ENCODE measurements at places on chromosomes 12 and 14.

- DNase-seq: peak; percentile 54
Measured at GRCh38 chr12:89873745-89874144, 165.1 kb upstream of the ATP2B1 start.

DNA sequence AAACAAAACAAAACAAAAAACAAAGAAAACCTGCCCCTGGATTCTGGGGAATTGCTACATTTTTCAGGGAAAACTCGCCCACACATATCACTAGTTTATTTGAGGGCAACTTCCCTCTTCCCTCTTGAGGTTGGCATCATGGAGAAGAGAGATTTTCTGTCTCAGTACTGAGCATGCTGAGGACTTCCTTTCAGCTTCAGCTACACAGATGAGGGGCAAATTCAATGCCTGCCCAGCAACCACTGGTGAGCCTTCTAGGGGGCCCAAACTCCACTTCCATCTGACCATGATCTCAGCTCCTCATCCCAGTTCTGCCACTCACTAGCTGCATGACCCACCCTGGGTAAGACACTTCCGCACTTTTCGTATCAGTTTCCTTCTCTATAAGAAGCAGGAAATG, 63.1 kb upstream of the SCN8A start:
- no peak for DNase-seq

DNA sequence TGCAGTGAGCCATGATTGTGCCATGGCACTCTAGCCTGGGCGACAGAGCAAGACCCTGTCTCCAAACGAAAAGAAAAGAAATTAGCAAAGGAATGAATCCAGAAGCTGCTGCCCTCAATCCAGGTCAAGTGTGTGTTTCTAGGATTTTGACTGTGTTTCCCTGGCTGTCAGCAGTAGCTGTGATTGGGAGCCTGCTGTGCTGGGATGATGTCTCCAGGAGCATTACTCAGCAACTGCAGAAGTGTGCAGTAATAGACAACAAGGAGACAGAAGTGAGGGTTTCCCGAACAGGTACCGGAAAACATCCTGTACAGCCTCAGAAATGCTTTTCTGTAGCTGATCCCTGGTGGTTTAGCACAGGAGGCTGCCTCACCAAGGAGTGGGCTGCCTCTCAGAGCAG, 492.5 kb downstream of the FUT8 start:
- DNase-seq: no peak

DNA sequence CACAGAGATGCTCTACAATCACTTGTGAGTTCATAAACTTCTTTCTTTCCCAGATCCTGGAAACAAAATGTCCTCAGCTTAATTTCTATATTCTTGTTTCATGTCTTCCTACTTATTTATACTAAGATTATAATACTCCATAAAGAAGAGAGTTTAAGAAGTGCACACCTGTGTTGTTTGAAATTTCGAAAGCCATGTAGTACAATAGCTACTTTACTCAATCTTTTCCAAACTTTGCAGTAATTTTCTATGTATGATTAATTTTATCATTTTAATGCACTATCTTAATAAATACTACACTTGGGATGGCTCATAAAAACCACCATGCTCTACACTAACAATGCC, 300 bp upstream of the TTC5 start:
- DNase-seq: no peak

DNA sequence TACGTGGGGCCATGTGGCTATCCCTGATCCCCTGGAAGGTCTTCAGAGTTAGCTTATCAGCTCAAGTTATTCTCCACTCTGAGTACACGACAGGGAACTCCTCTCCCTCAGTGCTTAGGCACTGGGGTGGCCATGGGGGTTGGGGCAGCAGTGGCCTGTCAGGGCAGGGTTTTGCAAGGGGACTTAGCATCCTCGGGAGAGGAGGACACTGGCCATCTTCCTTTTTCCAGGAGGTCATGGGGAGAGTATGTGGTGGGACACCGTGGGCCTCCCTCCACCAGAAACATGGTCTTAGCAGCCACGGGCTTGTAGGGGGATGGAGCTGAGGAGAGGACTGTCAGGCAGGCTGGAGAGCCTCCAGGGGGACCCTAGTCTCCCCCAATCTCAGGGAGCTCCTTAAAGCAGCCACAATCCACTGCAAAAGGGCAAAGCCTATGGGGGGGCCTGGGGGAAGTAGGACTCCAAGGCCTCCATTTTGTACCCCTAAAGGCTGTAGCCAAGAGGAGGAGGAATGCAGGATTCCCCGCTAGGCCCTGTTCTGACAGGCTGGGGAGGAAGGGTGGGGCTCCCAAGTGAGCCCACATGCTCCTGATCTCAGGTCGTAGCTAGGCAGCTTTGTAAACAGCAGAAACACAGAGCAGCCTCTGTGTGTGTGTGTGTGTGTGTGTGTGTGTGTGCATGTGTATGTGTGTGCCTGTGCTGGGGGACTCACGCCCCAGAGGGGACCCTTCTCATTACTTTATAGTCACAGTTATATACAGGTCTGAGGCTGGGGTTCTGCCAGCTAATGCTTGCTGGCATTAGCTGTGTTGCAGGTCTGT, 36.6 kb downstream of the KRT80 start:
- no peak for DNase-seq

DNA sequence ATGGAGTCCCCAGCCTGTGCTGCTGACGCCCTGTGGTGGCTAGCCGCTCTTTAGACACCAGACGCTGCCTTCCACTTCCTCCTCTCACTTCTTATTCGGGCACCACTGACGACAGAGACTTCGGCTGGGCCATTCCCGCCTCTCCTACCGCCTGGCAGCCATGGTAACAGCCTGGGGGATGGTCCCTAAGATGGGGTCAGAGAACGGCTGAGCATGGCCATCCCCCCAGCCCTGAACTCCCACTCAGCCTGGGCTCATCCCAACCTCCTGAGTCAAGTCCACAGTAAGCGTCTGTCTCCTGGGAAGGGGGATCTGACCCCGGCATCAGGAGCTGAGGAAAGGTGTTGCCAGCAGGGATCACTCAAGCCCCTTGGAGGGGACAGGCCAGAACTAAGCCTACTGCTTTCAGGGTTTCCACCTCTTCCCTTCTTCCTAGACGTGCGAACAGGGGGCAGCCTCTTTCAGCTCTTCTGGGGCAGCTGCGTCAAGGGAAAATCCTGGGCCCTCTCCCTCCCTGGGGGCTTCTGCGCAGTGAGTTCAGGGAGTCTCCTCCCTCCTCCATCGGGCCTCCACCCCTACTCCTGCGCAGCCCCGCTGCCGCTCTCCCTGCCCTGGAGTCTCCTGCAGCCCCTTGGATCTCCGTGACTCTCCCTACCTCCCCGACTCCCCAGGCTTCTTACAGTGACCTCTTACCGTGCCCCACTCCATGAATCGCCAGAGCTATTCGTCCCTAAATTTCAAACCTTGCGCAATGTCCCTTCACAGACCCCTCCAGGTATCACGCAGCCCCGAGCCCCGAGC, 643 bp upstream of the TAMALIN start:
- DNase-seq: no peak

DNA sequence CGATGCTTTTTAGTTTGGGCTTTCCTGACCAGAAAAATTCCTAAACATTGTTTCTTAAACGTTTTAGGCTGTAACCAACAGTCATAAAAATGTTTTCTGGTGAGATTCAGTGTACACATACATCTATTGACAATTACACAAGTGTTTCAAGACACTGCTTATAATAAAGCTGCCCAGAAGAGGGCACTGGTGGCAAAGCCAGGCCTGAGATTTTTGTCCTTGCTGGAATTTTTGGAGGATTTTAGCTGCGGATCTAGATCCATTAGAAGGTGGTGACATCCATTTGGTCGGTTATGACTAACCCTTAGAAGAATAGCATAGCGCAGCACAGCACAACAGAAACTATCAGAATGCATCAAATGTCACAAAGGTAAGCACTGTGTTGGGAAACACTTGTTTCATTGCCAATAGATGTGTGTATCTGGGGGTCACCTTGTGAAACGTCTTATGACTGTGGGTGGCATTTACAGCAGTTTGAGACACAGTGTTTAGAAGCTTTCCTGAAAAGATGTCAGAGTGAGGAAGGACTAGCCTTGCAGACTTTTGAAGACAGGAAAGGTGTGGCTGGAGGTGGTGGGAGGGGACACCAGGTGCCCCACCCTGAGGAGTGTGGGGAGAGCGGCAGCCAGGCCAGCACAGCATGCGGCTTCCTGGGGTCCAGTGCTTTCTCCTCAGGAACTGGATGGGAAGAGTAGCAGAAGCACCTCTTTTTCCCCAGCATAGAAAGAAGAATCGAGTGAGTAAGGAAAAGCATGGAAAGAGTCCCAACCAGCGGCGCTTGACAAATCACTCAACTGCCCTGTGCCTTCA, 54.7 kb upstream of the FKBP4 start:
- no peak for DNase-seq

GRCh38 chr12:57233357-57234232, 4.1 kb downstream of the SHMT2 start:
- no peak for DNase-seq

DNA sequence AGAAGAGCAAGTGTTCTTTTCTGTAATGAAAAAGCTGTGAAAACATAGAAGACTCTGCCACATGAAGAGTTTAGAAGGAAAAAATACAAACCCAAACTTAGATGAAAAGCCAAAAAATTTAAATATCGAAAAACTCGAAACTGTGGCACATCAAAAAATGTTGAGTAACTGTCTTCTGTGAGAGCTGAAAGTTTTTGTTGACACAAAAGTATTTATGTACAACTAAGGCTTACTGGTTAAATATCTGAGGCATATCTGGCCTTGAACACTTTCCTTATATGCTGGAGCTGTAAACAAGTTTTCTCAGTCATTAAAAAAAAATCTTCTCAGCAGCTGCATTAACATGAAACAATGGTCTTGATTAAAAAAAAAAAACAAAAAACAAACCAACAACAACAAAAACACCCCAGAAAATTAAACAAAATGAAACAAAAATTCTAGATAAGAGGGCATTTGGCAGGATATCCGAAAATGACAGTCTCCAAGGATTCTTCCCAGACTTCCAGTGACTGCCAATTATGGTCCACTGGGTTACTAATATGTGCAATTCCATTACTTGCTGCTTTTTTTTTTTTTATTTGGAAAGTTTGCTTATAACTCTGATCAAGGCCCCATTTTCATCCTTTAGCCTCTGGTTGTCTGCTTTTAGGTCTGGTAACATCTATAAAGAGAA, 84.7 kb upstream of the PAWR start:
- no peak for DNase-seq

Data from NCI-H524 (cell line).